Activated naive CD8-positive, alpha-beta T cell treated with anti-CD3 and anti-CD28 coated beads, Interleukin-2, amount 10 ng/mL, durations not matched to agents 7 days and 5 days (primary cell): ENCODE measurements at places on chromosomes 16 and 17.

GRCh38 chr17:78617511-78618061 lies 40.4 kb upstream of the DNAH17 start:
- H3K27ac ChIP-seq = no peak overlapping the region
- H3K4me3 ChIP-seq = no peak overlapping the region
- no peaks in the 10 kb centered on the region for H3K27me3 ChIP-seq
- H3K4me1 ChIP-seq = no peaks in the 10 kb centered on the region
- no peak for DNase-seq

DNA sequence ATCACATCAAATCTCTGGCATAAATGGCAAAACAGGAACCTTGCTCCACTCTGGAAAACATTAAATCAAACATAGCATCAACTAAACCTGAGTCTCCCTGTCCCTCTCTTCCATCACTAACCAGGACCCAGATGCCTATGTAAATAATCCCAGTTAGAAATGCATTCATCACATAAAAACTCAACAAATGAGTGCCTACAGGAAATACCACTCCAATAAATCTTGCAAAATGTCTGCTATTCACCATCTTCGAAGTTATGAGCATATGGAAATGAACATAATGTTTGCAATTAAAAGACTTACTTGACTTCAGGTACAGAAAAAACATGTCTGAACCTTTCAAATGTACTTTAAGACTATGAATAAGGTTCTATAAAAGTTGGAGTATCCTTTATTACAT lies 425.0 kb downstream of the CDH11 start:
- no peaks in the 10 kb centered on the region for H3K4me1 ChIP-seq
- no peaks in the 10 kb centered on the region for H3K27me3 ChIP-seq
- no peak overlapping the region for H3K27ac ChIP-seq
- no peaks in the 10 kb centered on the region for H3K36me3 ChIP-seq
- DNase-seq = no peak

DNA sequence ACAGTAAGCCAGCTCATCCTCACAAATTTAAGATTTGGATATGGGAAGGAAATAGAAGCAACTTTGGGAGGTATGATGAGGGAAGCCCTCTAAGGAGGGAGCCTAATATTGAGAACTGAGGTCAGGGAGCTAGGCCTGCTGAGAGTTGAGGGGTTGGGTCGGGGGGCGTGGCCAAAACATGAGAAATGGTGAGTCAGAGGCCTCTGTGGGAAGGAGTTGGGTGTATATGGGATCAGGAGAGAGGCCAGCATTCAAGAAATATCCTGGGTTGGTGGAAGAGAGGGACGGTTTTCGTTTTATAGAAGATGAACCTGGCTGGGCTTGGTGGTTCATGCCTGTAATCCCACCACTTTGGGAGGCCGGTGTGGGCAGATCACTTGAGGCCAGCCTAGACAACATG lies 48.4 kb downstream of the CLEC16A start:
- H3K4me1 ChIP-seq = peaks cover 85% of the 10 kb centered on the region
- DNase-seq = no peak
- no peaks in the 10 kb centered on the region for H3K27me3 ChIP-seq
- peak overlapping the region; percentile 27 for H3K27ac ChIP-seq
- H3K4me3 ChIP-seq = no peak overlapping the region

DNA sequence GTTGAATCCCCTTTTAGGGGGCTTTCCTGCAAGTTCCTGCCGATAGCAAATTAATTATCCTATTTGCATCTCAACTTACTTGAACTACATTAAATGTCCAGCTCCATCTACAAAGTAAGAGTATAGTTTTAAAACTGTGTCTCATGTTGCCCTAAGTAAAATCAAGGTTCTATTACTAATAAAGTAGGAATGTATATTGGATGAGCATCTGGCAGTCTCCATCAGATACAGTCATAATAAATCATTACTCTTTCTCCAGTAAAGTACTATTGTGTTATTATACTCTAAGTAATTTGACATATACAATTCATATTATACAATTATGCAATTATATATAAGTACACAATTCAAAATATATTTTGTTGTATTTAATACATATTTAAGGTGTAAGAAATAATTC lies 249.3 kb downstream of the CEP112 start:
- no peak overlapping the region for H3K4me3 ChIP-seq
- H3K36me3 ChIP-seq = no peaks in the 10 kb centered on the region
- H3K27me3 ChIP-seq = no peaks in the 10 kb centered on the region
- no peaks in the 10 kb centered on the region for H3K4me1 ChIP-seq
- DNase-seq = no peak

DNA sequence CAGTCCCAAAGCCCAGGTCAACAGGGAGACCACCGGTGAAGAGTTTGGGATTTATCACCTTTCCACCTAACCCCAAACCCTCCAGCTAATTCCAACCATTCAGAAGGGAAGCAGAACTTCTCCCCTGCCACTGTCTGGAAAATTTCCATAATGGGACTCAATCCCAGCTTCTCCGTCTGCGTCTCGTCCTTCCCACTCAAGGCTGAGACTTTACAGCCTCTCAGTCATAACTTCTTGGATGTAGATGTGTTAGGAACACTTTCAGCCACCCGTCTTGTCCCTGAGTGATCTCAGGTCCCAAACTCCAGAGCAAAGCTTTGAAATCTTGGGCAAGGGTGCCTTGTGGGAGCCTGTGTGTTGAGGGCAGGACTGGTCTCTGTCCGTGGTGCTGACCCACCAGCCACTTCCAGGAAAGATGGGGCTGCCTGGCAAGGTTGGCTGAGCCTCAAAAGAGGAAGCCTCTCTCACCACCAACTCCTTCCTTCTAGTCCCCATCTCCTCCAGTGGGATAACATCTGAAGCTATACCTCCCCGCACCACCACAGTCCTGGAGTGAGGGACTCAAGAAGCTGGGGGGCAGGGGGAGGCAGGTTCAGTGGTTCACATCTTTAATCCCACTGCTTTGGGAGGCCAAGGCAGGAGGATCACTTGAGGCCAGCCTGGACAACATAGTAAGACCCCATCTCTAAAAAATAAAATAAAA lies 9.3 kb downstream of the GAS2L2 start:
- no peak overlapping the region for H3K27ac ChIP-seq
- H3K27me3 ChIP-seq = peaks cover 43% of the 10 kb centered on the region
- H3K4me1 ChIP-seq = peaks cover 9% of the 10 kb centered on the region
- no peak for DNase-seq
- no peaks in the 10 kb centered on the region for H3K36me3 ChIP-seq
- no peak overlapping the region for H3K4me3 ChIP-seq

DNA sequence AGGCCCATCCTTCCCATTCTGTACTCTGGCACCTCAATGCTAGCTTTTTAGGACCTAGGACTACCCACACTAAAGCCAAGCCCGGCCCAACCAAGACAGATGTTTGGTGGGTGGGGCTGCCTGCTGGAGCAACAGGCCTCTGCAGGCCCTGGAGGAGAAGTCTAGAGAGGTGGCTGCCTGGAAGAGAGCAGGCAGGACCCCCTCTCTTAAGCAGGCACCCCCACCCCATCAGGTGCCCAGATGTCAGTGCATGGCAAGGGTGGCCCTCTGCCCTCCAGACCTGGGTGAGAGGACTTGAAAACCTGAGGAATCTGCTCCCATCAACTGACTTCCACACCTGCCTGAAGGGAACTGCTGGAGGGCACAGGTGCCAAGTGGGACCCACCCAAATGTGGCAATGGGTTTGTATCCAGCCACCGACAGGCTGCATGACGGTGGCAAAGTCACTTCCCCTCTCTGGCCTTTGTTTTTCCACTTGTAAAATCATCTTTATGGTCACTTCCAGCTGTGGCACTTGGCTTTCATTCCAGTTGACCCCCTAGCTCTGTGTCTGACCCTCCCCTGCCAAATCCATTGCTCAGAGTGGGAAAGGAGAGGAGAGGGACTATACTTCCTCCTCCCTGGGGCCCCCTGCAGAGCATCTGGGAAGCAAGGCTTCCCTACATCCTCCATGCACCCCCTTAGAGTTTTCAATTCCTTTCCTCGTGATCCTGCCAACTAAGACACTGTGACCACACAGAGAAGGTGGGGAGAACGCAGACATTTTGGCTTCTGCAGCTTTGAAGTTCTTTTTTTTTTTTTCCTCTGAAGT lies 1.7 kb upstream of the STAT5A start:
- peaks cover 12% of the 10 kb centered on the region for H3K36me3 ChIP-seq
- H3K4me3 ChIP-seq = peak overlapping the region; percentile 89
- DNase-seq = peak; percentile 34
- H3K27ac ChIP-seq = peak overlapping the region; percentile 88

DNA sequence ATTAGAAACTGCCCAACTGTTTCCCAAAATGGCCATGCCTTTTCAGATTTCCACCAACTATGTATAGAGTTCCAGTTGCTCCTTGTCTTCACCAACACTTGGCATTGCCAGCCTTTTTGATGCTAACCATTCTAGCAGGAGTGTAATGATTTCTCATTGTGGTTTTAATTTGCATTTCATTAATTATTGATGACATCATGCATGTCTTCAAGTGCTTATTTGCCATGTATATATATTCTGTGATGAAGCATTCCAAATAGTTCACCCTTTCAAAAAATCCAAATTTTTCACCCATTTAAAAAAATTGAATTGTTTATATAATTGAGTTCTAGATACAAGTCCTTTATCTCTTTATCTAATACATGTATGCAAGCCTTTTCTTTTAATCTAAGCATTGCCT lies 245.9 kb upstream of the TNRC6C start:
- peaks cover 12% of the 10 kb centered on the region for H3K27me3 ChIP-seq
- H3K36me3 ChIP-seq = no peaks in the 10 kb centered on the region
- no peaks in the 10 kb centered on the region for H3K4me1 ChIP-seq
- no peak for DNase-seq

DNA sequence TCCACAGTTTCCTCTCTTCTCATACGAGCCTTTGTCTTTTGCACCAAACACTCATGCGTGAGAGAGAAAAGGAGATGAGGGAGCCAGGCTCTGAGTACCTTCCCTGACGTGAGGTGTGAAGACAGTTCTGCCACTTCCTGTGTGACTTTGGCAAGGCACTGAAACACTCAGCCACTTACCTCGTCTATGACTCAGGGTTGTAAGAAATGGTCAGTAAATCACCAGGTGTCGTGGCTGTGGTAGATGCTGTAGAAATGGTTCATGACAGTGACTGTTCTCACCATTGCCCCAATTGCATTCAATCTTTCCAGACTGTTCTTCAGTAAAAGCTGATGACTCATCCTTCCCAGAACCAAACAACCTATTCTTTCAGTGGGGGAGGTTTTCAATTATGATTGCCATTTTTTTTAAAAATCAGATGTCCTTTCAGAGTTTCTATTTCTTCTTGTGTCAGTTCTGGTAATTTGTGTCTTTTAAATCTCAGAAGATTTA lies 49.2 kb upstream of the CBFA2T3 start:
- H3K4me3 ChIP-seq = peak overlapping the region; percentile 12
- H3K27ac ChIP-seq = peak overlapping the region; percentile 39
- peaks cover 10% of the 10 kb centered on the region for H3K4me1 ChIP-seq
- no peak for DNase-seq
- H3K36me3 ChIP-seq = peaks cover 16% of the 10 kb centered on the region

GRCh38 chr16:27951489-27952120 lies 111.9 kb downstream of the GSG1L start:
- no peak overlapping the region for H3K27ac ChIP-seq
- peaks cover 1% of the 10 kb centered on the region for H3K36me3 ChIP-seq
- no peaks in the 10 kb centered on the region for H3K4me1 ChIP-seq
- peaks cover 23% of the 10 kb centered on the region for H3K27me3 ChIP-seq

GRCh38 chr16:8611886-8612600 lies 9.5 kb upstream of the METTL22 start:
- DNase-seq = no peak
- H3K36me3 ChIP-seq = no peaks in the 10 kb centered on the region
- no peak overlapping the region for H3K4me3 ChIP-seq
- H3K4me1 ChIP-seq = no peaks in the 10 kb centered on the region
- no peak overlapping the region for H3K27ac ChIP-seq

DNA sequence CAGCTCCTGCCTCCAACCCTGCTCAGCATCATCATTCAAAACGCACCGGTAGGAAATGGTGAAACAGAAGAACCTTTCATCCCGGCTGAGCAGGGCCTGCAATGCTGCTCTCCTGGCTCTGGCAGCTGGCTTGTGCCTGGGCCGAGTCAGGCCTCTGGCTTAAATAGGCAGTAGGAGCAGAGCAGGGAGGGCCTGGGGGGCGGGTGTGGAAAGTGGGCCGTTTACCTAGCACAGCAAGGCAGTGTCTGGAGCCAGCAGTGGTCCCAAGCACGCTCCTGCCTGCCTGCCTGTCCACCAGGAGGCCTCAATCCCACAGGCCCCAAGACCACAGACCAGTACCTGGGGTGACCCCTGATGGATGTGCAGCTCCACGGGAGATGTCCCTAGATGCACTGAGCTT lies 59.3 kb downstream of the SMPD3 start:
- H3K27ac ChIP-seq = no peak overlapping the region
- no peak overlapping the region for H3K4me3 ChIP-seq
- no peak for DNase-seq

- no peaks in the 10 kb centered on the region for H3K27me3 ChIP-seq
- no peaks in the 10 kb centered on the region for H3K36me3 ChIP-seq
- no peak overlapping the region for H3K27ac ChIP-seq
- peaks cover 28% of the 10 kb centered on the region for H3K4me1 ChIP-seq
These were observed 49.2 kb downstream of the SREBF1 start for GRCh38 chr17:17787568-17787967.

DNA sequence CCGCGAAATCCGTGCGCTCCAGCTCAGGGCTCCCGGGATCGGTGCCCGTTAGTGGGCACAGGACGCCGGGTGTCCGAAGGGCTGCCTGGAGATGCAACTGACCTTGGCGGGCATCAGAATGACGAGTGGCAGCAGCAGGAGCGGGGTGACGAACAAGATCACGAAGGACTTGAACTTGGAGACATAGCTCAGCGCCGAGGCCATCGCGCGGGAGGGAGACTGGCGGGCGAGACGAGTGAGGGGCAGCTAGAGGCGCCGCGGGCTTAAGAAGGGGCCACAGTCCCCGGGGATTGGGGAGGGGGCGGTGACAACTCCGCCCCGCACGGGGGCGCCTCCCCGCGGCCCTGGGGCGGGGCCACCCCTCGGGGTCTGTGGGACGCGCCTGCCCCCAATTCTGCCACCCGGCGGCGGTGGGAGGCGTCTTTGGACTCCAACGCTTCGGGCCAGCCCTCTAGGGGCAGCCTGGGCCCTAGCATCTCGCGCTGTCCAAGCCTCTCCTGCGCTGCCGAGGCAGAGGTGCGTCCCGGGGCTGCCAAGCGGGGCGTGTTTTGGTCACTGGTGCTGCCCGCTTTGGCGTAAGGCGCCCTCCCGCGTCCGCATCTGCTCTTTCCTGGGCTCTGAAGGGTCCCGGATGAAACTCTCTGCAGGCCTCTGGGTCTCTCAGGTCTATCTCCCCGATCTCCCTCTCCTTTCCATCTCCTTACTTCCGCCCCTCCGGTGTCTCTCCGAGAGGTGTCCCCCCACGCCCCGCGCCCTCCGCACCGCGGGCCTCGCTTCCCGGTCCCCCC lies at the start of gene SLC13A5:
TSS of gene SLC13A5 (minus strand) at position 240 of the 788 bp plus-strand sequence. CDS start at position 204, 36 bp downstream.
- H3K36me3 ChIP-seq = no peaks in the 10 kb centered on the region
- peak within 1 kb of the TSS; percentile 29 for H3K4me3 ChIP-seq
- no peak within 1 kb of the TSS for H3K27ac ChIP-seq
- no peak for DNase-seq
- peaks cover 10% of the 10 kb centered on the region for H3K4me1 ChIP-seq

DNA sequence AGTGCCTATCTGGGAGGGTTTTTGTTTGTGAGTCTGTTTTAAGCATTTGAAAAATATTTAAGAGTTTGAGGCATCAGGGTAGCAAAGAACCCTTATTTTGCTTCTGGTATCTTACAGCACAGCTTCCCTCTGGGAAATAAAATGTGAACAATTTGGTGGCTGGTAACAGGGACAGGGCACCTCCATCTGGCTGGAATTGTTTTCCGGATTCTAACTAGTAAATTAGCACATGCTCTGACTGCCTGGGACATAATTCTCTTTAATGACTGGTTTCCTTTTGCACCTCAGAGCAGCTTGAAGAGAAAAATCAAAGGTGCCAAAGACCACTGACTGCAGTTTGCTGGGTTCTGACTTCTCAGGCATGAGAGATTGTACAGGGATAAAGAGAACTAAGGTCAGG lies 469.1 kb downstream of the GRIN2A start:
- no peaks in the 10 kb centered on the region for H3K4me1 ChIP-seq
- H3K27me3 ChIP-seq = no peaks in the 10 kb centered on the region
- H3K27ac ChIP-seq = no peak overlapping the region
